CD4-positive, alpha-beta T cell treated with Interleukin-10 for 1 hour (primary cell): ENCODE measurements at places on chromosomes 11 and 22.
A peak's percentile ranks its signal among the peaks of the same experiment; 100 is the strongest.

GRCh38 chr11:87743007-87743406, 432.2 kb downstream of the RAB38 start:
- DNase-seq: no peak

DNA sequence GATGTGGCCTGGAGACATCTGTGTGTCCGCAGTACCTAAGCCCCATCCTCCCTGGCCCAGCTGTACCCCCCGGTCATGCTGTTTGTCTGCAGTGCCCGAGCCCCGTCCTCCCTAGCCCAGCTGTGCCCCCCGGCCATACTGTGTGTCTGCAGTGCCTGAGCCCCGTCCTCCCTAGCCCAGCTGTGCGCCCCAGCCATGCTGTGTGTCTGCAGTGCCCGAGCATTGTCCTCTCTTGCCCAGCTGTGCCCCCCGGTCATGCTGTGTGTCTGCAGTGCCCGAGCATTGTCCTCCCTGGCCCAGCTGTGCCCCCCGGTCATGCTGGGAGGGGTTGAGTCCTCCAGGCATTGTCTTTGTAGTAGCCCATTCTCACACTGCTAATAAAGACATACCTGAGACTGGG, 7.6 kb upstream of the ARSA start:
- DNase-seq: no peak

- no peak for DNase-seq
Measured at GRCh38 chr11:114426280-114426679, 13.0 kb upstream of the REXO2 start.

DNA sequence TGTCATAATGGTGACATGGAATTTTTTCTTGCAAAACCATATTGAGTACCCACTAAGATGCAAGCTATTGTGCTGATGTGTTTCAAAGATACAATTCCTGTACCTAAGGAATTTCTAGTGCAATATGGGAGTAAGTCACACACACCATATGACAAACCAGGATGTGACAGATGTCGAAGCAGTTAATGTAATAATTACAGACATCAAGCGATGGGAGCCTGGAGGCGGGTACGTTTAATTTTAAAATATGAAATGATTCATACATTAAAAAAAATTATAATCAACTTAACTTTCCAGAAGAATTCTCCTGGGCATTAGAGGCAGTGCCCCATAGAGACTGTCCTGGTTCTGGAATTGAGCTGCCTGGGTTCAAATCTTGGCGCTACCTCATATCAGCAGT, 6.0 kb downstream of the SYCE3 start:
- DNase-seq: no peak

DNA sequence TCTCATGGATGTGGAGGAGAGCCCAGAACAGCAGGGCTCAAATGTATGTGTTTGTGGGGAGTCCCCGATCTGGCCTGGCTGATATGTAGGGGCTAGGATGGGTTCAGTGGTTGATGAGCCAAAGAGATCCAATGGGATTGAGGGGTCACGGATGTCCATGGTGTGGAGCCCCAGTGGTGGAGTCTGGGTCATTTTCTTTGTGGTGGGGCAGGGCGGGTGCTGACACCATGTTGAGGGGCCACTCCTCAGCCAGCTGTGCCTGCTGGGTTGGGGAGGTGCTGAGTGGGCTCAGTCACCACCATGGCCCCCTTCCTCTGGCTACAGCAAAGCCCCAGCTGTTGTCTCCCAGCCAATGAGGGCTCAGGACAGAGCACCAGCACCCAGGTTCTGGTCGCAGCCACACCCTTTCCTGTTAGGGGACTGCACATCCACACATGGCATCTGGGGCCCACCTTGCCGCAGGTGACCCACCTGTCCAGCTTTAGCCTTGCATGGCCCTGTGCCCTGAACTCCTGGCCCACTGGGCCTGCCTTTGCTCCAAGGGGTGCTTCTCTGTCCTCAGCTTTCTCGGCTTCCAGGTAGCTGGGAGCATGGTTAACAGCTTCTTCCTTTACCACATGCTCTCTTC, 3.2 kb upstream of the GNAZ start:
- no peak for DNase-seq

DNA sequence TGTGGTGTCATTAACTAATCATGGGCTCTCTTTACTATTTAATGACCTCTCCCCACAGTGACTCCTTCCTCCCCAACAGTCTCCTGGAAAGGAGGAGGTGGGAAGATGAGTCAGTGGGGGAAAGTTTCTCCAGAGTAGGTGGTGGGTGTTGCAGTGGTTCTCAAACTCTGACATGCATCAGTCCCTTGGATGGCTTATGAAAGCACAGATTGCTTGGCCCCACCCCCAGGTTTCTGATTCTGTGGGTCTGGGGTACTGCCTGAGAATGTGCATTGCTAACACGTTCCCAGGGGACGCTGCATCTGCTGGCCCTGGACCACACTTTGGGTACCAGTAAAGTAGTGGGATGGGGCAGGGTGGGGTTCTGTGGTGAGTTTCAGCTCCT, 9.8 kb downstream of the CD82 start:
- DNase-seq: no peak

GRCh38 chr11:12402691-12403120, 25.3 kb downstream of the PARVA start:
- no peak for DNase-seq

- DNase-seq: no peak
Measured at GRCh38 chr22:29348956-29349355, 33.5 kb upstream of the RASL10A start.

DNA sequence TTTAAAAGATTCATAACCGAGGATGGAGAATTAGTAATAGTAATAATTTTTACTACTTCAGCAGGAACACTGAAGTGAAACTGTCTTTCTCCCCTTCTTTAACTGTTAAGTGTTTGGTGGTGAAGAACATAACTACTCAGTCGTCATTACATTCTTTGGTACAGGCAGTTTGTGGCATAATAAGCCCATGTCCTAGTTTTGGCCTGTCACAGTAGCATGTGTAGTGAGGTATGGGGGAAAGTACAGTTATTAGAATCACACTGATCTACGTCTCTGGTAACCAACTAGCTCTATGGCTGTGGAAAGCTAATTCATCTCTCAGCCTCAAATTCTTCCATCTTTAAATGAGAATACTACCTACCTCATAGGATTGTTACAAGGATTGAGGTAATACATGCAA, 71.8 kb downstream of the RBFOX2 start:
- DNase-seq: no peak

DNA sequence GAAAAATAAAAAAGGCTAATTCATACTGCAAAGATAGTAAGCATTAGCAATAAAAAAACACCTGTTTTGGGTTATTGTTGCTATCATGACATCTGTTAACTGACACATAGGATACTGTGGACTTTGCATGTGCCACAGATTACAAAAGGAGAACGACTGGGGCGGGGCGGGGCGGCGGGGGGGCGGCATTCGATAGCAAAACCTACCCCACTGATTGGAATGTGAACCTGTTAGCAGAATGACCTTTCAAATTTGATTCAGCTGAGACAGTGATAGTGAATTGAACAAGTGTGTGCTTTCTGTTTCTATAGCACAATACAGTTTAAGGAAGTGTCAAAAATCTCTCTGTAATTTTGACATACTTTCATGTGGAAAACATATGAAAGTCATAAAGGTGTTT, 14.9 kb downstream of the MMP20 start:
- no peak for DNase-seq

DNA sequence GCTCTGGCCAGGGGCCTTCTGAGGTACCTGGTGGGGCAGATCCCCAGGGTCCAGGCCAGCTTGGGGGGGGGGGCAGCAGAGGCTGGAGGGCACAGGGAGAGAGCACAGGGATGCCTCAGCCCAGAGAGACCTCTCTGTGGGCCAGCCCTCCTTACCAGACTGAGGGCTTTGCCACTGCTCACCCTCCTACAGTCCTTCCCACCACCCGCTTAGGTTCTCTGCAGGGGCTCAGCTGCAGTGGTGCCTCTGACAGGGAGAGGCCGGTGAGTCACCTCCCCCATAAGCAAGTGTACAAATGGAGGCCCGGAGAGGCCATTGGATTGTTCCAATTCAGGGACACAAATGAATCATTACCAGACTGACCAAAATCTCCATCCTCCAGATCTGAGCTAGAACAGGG, 68.1 kb upstream of the LMO1 start:
- no peak for DNase-seq

- no peak for DNase-seq
Measured at GRCh38 chr11:44766112-44766971, 39.6 kb downstream of the TSPAN18 start.

- DNase-seq: peak; percentile 56
Measured at GRCh38 chr11:726278-727220, 20.5 kb downstream of the EPS8L2 start.

DNA sequence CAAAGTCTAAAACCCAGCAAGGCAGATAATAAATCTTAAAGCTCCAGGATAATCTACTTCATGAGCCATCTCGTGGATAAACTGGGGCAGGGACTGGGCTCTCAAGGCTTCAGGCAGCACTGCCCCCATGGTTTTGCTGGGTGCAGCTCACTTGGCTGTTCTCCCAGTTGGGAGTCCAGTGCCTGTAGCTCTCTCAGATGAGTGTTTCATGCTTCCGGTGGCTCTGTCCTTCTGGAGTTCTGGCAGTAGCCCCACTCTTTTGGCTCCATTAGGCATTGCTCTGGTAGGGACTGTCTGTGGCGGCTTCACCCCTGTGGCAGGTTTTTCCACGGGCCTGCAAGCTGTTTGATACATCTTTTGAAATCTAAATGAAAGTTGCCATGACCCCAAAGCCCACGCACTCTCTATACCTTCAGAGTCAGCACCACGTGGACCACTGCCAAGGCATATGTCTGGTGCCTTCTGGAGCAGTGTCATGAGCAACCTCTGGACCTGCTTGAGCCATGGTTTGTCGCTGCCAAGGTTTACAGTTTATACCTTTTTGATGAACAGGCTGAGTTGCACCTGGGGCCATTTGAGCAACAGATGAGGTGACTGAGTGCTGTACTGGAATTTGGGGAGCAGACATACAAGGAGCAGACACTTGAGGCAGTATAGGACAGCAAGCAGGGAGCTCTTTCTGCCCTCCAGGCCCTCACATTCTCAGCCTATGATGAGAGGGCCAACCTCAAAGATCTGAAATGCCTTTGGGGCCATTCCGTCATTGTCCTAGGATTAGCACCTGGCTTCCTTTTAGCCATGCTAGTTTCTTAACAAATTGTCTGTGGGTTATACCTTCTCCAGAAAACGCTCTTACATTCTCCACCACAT, 48.6 kb downstream of the MTNR1B start:
- DNase-seq: no peak

DNA sequence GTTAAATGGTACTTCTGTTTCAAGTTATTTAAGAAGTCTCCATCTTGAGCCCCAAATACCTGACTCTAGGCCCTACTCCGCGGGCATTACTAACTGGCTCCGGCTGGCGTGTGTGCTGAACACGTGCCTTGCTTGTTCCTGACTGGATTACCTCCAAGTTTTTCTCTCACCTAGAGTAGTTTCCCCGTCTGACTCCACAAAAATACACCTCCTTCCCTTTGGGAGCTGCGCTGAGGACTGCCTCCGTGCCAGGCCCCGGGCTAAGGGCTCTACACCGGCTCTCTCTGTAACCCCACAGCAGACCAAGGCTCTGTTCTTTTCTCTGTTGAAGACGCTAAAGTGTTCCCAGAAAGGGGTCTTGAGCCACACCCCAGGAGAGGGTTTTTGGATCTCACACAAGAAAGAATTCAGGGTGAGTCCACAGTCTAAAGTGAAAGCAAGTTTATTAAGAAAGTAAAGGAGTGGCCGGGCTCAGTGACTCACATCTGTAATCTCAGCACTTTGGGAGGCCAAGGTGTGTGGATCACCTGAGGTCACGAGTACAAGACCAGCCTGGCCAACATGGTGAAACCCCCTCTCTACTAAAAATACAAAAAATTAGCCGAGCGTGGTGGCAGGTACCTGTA, 61.8 kb downstream of the ANO1 start:
- no peak for DNase-seq

DNA sequence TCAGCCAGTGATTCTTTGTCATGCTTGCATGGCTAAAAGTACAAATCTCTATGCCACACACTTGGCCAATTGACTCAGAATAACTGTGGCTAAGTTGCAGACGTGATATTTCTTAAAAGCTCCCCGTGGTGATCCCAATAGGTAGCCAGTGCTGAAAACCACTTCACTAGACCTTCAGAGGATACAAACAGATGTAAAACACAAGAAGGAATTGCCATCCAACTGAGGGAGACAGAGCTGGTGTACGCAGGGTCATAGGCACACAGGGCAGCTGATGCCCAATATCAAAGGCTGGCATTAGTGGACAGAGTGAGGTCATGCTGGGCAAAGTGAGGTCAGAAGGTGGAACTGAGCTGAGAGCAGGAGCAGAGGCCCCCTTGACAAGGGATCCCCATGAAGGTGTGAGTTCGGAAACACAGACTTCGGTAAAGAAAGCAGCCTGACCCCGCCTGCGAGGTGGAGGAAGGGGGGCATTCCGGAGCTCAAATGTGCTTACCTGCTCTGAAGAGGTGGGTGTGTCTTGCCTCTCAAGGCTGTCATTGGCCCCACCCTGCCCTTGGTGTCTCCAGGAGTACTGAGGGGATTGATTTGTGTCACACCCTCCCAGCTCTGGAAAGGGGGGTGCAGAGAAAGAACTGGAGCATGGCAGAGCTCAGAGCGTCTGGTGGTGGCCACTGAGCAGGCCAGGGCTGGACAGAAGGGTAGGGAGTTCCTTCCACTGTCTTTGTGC, 344.9 kb upstream of the B3GAT1 start:
- DNase-seq: no peak

DNA sequence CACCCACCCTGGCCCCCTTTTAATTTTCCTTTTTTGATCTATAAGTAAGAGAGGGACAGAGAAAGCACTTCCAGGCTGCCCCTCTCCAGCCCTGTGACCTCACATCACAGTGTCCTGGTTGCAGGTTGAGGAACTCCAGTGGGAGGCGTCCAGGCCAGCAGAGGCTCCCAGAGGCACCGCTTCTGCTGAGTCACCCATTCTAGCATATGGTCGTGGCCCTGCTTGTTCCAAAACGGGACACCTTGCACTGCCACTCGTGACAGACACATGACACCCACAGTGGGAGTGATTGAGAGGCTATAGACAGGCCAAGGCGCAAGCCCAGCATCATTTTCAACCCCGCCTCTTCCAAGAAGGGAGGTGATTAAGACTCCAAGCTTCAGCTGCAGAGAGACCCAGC, 16.0 kb upstream of the TMPRSS4 start:
- no peak for DNase-seq

DNA sequence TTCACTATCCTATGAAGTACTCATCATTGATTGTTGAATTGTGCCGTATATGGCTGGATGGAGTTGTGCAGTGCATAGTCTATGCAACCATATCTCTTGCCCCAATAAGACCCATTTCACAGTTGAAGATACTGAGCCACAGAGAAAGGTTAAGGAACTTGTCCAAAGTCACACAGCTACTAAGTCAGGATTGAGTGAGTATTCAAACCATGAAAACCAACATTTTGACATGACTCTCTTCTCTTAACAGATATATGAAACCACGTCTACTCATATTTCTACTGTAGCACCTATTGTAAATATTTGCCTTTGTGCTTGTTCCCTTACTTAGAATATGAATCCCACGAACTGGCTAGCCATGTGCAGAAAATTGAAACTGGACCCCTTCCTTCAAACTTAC, 58.1 kb downstream of the MAML2 start:
- no peak for DNase-seq
